ENCODE measurements at places on chromosomes 2 and 18. TPM values are rescaled to one million over a fixed set of nuclear protein-coding genes. Genes with fewer than 3 reads are reported as not detected.

Gene ABCG8
- 8.8 TPM for total RNA-seq

DNA sequence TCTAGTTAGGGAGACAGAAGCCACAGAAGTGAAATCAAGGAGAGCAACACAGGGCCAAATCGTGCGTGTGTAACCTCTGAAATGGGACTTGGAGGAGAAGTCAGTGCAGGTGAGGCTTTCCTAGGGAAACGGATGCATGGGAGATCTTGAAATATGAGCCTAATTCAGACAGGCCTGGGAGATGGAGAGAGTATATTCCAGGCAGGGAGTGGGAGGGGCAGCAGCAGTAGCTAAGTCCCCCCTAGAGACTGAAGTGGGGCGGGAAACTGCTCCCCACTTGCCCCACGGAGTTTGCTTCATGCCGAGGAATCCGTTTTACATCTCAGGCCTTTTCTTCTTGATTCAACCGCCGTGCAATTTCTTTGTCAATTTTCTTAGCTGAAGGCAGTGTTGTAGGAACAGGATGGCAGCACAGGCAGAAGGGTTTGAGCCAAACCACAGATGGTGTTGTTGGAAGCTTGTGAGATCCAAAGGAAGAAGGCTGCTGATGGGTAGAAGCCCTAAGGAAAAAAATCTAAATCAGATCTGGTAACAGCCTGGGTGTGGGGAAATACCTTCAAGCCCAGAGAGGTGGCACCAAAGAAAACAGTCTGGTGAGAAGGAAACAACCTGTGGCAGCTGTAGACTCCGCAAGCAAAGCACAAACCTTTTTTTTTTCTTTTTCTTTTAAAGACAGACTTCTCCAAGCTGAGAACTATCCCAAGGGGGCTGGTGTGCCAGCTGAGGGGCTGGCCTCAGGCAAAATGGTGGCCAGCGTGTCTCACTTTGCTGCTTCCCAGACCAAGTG is 40.2 kb downstream of the EPAS1 start:
- no peak overlapping the region for H3K4me3 ChIP-seq
- H3K4me1 ChIP-seq: peaks cover 81% of the 10 kb centered on the region
- H3K27ac ChIP-seq: no peak overlapping the region

GRCh38 chr2:160387558-160388262 is 105.9 kb downstream of the RBMS1 start:
- H3K27ac ChIP-seq: no peak overlapping the region
- DNase-seq: no peak
- no peaks in the 10 kb centered on the region for H3K4me1 ChIP-seq
- H3K27me3 ChIP-seq: no peaks in the 10 kb centered on the region
- no peak overlapping the region for H3K4me3 ChIP-seq

DNA sequence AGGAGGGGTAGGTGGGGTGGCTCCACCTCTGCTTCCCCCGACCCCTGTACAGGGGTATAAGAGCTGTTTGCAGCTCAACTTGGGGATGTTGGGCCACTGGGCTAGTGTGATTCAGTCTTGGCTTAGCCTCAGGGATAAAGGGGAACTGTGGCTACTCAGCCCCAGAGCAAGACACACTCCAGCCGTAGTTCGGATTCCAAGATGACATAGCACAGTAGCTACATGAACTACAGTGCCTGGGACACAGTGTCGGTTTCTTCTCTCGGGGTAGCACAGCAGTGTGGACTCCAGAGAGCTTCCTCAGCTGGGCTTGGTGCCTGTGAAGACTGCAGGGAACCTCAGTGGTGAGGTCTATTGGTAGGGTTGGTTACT is 21.1 kb downstream of the CARF start:
- H3K36me3 ChIP-seq: no peaks in the 10 kb centered on the region
- no peaks in the 10 kb centered on the region for H3K4me1 ChIP-seq
- no peak overlapping the region for H3K4me3 ChIP-seq
- H3K27me3 ChIP-seq: peaks cover 1% of the 10 kb centered on the region

- H3K4me1 ChIP-seq: no peaks in the 10 kb centered on the region
- H3K27ac ChIP-seq: no peak overlapping the region
- no peaks in the 10 kb centered on the region for H3K27me3 ChIP-seq
- no peak overlapping the region for H3K4me3 ChIP-seq
- DNase-seq: no peak
- H3K36me3 ChIP-seq: no peaks in the 10 kb centered on the region
These were observed 284.7 kb upstream of the VWC2L start for GRCh38 chr2:214126135-214126534.
